ENCODE measurements at places on chromosomes 5 and 9. TPM values are rescaled to one million over a fixed set of nuclear protein-coding genes. Genes with fewer than 3 reads are reported as not detected.

DNA sequence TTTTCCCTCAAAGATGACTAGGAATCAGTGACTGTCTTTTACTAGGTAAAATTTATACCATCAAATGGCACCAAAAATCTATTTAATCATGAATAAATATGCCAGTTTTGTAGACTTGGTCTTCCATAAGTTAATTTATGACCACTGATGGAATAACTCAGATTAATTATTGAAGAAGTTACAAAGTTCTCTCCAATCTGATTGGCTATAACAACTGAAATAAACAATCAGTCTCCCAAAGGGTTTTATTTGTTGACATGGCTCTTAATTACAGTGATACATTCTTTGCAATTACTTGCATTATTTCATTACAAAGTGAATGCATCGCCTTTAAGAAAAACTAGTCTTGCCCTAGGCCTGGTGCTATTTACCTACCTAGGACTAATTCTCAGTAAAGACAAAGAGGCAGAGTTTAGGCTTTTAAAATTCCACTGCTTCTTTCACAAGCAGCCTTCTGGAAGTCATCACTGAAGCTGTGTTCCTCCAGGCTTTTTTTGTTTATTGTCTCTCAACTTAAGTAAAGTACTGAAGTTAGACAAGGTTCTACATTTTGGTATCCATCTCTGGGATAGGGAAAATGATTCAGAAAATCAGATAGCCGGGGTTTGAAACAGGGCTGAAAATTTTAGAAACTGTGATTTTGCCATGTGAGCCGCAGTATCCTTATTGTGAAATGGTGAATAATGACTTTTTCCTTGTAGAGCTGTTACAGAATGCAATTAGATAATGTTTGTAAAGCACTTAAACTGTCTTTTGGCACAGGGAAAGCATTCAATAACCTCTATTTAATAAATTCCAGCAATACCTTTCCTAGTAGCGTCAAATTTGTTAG lies 2.5 kb downstream of the STOM start:
- H3K4me3 ChIP-seq, result peak overlapping the region; percentile 99
- H3K27ac ChIP-seq, result peak overlapping the region; percentile 96
- H3K4me1 ChIP-seq, result peaks cover 85% of the 10 kb centered on the region
- H3K36me3 ChIP-seq, result peaks cover 4% of the 10 kb centered on the region

GRCh38 chr5:138657360-138657759 lies 82.2 kb upstream of the HSPA9 start:
- no peak for DNase-seq
- H3K27ac ChIP-seq, result no peak overlapping the region
- H3K36me3 ChIP-seq, result no peaks in the 10 kb centered on the region
- peaks cover 52% of the 10 kb centered on the region for H3K27me3 ChIP-seq
- no peak overlapping the region for H3K4me3 ChIP-seq
- peaks cover 27% of the 10 kb centered on the region for H3K4me1 ChIP-seq

The TLN1 gene
- 260 TPM for polyA plus RNA-seq

The PCDHGA6 gene
- polyA plus RNA-seq, result not detected

The ACSL6 gene
- 2.0 TPM for polyA plus RNA-seq

- H3K27me3 ChIP-seq, result peaks cover 2% of the 10 kb centered on the region
- H3K27ac ChIP-seq, result no peak overlapping the region
- DNase-seq, result no peak
- H3K36me3 ChIP-seq, result peaks cover 4% of the 10 kb centered on the region
Measured at GRCh38 chr5:96489532-96489931, 56.5 kb upstream of the PCSK1 start.

- H3K36me3 ChIP-seq, result peaks cover 7% of the 10 kb centered on the region
- no peak overlapping the region for H3K27ac ChIP-seq
- H3K4me3 ChIP-seq, result no peak overlapping the region
- peaks cover 2% of the 10 kb centered on the region for H3K27me3 ChIP-seq
Measured at GRCh38 chr5:80711938-80712337, 57.2 kb upstream of the DHFR start.

The TMEM215 gene
- polyA plus RNA-seq, result not detected

GRCh38 chr9:133943036-133943780 lies 48.9 kb downstream of the VAV2 start:
- no peak for DNase-seq
- no peak overlapping the region for H3K27ac ChIP-seq
- no peaks in the 10 kb centered on the region for H3K36me3 ChIP-seq

The TRPM6 gene
- not detected for polyA plus RNA-seq

The SLC46A2 gene
- 0.13 TPM for polyA plus RNA-seq

The CAAP1 gene
- 16.7 TPM for polyA plus RNA-seq

GRCh38 chr9:14077672-14078071 lies 236.3 kb downstream of the NFIB start:
- no peak overlapping the region for H3K27ac ChIP-seq
- DNase-seq, result no peak
- H3K27me3 ChIP-seq, result peaks cover 8% of the 10 kb centered on the region
- no peaks in the 10 kb centered on the region for H3K36me3 ChIP-seq
- H3K4me3 ChIP-seq, result no peak overlapping the region

DNA sequence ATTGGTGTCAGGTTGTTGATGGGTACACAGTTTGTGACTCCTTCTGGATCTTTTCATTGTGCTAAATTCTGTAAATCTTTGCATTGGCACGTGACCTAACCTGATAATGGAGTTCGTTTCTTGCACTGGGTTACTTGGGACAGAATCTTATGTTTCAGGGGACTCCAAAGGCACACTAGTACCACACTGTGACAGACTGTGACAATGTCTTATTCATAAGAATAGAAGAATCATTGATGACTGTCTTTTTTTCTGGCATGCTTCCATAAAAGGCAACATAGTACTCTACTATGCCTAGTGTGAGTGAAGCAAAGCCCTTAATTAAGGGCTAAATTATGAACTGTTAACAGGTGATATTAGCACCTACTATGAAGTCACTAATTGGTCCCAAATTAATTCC lies 35.4 kb upstream of the RICTOR start:
- H3K36me3 ChIP-seq, result peaks cover 23% of the 10 kb centered on the region
- H3K4me3 ChIP-seq, result no peak overlapping the region
- no peak overlapping the region for H3K27ac ChIP-seq
- DNase-seq, result no peak

DNA sequence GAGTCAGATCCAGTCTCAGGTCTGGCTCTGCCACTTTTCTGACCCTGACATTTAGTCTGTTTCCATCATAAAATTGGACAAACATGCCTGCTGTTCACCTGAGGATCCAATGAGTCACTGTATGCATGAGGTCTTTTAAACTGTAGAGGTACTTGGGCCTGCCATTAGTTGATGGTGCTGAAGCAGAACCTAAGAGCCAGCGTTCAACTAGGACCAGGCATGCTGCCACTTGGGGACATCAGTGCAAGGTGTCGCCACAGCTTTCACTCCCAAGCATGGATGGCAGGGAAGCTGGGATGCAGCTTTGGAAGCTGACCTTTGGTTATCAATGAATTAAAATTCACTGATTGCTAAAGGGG lies 37.1 kb downstream of the NEUROG1 start:
- H3K4me3 ChIP-seq, result no peak overlapping the region
- H3K4me1 ChIP-seq, result no peaks in the 10 kb centered on the region
- peaks cover 4% of the 10 kb centered on the region for H3K27me3 ChIP-seq
- no peaks in the 10 kb centered on the region for H3K36me3 ChIP-seq
- no peak overlapping the region for H3K27ac ChIP-seq

DNA sequence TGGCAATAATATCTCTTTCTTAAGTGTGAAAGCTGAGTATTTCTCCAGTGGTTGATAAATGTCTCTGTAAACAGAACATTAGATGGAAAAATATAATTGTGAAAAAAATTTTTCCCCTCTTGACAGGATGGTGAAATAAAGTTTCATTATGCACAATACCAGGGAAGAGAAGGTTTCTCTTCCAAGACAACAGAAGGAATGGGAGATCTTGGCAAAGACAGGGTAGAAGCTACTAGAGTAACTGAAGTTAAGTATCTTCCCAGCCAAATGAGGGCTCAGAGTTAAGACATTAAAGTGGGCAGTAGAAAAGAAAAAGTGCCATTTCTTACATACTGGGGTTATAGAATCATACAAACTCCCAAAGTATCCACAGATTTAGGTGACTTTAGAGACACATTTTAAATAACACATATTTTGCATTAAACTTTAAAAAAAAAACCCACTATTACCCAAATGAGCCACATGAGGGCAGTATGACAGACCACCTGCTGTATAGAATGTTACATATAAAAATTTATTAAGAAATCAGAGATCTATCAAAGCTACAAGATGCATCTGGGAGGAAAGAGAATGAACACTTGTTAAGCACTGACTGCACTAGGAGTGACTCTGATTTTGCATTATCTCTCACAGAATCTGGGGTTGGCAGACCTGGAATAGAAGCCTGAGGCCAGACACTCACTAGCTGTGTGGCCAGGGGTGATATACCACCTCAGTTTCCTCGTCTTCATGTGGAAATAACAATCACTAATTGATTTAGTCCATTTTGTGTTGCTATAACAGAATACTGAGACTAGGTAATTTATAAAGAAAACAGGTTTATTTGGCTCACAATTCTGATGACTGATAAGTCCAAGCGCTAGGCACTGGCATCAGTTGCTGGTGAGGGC lies 98.5 kb downstream of the ARSB start:
- peaks cover 25% of the 10 kb centered on the region for H3K4me1 ChIP-seq
- H3K36me3 ChIP-seq, result peaks cover 13% of the 10 kb centered on the region
- DNase-seq, result peak; percentile 6
- H3K27ac ChIP-seq, result no peak overlapping the region
- H3K4me3 ChIP-seq, result no peak overlapping the region
- no peaks in the 10 kb centered on the region for H3K27me3 ChIP-seq

GRCh38 chr9:27528076-27528885 lies 1.3 kb downstream of the MOB3B start:
- no peaks in the 10 kb centered on the region for H3K36me3 ChIP-seq
- peaks cover 2% of the 10 kb centered on the region for H3K27me3 ChIP-seq
- peak overlapping the region; percentile 92 for H3K4me3 ChIP-seq
- H3K27ac ChIP-seq, result peak overlapping the region; percentile 12
- DNase-seq, result peak; percentile 30
- peaks cover 16% of the 10 kb centered on the region for H3K4me1 ChIP-seq

DNA sequence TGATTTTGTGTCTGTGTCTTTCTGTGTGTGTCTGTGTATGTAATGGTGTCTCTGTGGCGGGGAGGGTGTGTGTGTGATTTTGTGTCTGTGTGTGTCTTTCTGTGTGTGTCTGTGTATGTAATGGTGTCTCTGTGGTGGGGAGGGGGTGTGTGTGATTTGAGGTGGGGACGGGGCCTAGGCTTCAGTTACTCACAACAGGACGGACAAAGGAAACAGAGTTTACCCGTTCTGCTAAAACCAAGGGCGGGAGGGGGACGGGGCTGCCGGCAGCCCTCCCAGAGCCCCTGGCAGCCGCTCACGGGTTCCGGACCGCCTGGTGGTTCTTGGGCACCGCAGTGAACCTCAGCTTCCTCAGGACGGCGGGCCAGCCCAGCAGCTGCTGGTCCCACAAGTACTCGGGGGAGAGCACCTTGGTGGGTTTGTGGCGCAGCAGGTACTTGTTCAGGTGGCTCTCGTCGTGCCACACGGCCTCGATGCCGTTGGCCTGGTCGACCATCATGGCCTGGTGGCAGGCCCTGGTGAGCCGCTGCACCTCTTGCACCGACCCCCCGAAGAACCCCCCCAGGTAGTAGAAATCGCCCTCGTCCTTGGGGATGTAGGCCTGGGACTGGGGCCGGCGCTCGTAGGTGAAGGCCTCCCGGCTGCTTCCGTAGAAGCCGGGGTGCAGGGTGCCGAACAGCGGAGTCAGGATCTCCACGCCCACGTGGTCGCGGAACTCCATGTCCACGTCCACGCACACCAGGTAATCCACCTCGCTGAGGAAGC lies 19.4 kb downstream of the ABO start:
- no peak for DNase-seq
- no peaks in the 10 kb centered on the region for H3K36me3 ChIP-seq
- H3K4me1 ChIP-seq, result no peaks in the 10 kb centered on the region

DNA sequence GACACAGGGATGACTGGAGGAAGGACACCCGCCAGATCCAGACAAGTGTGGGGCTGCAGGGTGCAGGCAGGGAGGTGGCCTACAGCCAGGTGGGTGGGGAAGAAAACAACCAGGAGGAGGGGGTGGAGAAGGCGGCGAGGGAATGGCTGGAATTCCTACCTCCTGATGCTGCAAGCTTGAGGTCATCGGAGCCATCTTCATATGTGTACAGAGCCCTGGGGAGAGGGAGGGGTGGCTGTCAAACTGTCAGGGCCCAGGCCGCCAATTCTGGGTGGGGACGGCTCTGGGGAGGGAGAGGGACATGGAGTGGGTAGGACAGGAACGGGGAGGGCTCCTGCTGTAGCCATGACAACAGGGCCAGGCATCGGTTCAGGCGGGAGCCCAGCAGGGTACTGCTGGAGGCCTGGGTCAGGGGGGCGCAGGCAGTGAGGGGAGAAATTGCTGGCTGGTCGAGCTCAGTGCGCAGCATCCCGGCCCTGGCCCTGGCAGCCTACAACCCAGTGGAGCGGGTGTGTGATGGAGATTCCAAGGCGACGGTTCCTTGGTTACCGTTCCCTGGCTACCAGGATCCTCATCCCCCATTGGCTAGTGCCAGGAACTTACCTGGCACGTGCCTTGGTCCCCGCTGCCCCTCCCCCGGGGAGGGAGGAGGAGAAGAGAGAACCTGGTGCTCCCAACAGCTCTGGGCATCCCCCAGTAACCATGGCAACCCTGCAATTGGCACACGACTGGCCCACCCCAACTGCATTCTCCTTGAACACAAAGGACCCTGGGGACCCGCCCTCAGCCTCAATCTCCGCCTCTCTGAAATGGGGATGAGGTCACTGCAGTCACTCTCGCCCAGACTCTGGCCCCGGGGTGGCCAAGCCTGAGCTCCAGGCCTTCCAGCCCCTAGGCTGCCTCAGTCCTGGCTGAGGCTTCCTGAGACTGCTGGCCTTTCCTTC lies 4.5 kb downstream of the DBN1 start:
- no peak for DNase-seq
- H3K27ac ChIP-seq, result peak overlapping the region; percentile 56
- H3K27me3 ChIP-seq, result peaks cover 2% of the 10 kb centered on the region
- no peaks in the 10 kb centered on the region for H3K36me3 ChIP-seq
- peaks cover 29% of the 10 kb centered on the region for H3K4me1 ChIP-seq
- no peak overlapping the region for H3K4me3 ChIP-seq

The KCNT1 gene
- not detected for polyA plus RNA-seq

- DNase-seq, result no peak
- H3K4me3 ChIP-seq, result no peak overlapping the region
- H3K4me1 ChIP-seq, result peaks cover 12% of the 10 kb centered on the region
- peaks cover 6% of the 10 kb centered on the region for H3K27me3 ChIP-seq
- peaks cover 7% of the 10 kb centered on the region for H3K36me3 ChIP-seq
Measured at GRCh38 chr5:95936812-95937397, 24.7 kb downstream of the ELL2 start.

DNA sequence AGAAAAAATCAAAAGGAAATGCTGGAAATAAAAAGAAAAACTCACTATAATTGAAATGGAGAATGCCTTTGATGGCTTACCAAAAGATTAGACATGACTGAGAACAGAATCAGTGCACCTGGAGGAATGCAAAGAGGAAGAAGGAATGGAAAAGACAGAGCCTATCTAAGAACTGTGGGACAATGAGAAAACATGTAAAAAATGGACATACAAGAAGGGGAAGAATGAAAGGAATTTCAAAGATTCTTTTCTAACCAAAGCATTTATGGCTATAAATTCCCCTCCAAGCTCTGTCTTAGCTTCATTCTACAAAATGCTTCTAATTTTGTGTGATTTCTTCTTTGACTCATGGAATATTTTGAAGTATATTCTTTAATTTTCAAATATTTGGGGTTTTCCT lies 47.5 kb upstream of the CLK4 start:
- no peaks in the 10 kb centered on the region for H3K36me3 ChIP-seq
- no peaks in the 10 kb centered on the region for H3K4me1 ChIP-seq
- no peak overlapping the region for H3K27ac ChIP-seq

- H3K27me3 ChIP-seq, result peaks cover 12% of the 10 kb centered on the region
- no peaks in the 10 kb centered on the region for H3K4me1 ChIP-seq
- H3K36me3 ChIP-seq, result no peaks in the 10 kb centered on the region
Measured at GRCh38 chr9:121589986-121590385, 61.4 kb upstream of the DAB2IP start.
